ENCODE measurements at places on chromosomes 7 and 10. TPM values are rescaled to one million over a fixed set of nuclear protein-coding genes. Genes with fewer than 3 reads are reported as not detected.

DNA sequence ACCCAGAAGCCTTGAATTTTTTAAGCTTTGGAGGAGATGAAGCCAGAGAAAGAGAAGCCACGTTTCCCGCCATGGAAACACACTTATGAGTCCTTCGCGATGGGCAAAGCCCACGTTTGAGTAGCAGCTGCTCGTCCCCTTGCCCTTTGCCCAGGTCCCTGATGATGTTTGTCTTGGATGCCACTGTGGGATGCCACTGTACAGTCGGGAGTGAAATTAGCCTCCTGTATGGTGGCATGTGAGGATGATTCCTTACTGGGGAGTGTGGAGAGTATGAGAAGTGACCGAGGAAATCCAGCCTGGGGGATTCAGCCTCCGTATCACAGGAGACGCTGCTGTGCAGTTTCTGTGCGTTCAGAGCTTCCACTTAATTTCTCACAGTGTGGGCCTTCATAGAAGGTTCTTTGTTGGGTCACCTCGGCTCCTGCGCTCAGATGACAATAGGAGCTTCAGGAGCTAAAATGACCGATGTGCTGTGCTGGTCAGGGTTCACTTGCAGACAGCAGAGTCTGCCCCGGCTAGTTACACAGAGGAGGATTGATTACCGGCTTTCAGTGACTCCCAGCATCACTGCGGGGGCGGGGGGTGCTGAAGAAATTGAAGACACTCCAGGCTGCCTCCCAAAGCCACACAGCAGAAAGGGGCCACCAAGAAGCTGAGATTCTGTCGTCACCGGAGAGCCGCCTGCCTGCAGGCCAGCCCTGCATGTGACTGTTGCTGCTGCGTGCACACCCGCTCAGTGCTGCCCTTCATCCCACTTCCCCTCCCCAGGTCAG is 122.1 kb upstream of the SFMBT2 start:
- DNase-seq = no peak

Gene SPDYE8
- 0.48 TPM for total RNA-seq

Gene FFAR4
- 0.96 TPM for total RNA-seq

DNA sequence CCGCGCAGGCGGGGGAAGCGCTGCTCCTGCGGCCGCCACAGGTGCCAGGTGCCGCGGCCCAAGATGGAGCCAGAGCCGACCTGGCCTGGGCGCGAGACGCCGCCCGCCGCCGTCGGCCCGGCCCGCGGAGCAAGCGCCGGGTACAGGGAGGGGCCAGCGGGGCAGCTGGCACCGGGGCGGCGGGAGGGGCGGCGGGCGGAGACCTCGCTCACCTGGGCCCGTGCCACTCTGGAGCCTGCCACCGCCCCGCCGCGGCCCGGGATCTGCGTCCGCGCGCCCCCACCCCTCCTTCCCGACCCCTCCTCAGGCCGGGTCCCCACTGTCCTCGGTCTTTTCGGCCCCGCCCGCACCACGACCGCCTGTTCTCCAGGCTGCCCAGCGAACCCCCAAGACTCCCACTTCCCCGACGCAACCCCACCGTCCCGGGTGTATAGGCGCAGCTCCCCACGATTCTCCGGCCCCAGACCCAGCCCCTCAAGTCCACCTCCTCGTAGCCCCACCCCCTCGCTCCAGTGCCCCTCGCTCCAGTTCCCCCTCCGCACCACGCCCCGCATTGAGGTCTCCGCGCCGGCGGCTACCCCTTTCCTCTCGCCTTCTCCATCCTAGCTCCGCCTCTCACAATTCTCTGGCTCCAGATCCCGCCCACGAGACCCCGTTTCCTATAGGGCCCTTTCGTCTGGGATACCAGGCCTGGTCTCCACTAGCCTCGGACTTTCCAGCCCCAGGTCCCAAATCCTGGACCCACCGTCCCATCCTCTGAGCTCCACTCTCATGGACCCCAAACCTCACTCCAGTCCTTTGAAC is at the start of gene GPRIN2:
GPRIN2 (minus strand) TSS at position 144 of the 804 bp plus-strand sequence. CDS start 5,922 bp downstream, outside the sequence.
- DNase-seq = no peak

DNA sequence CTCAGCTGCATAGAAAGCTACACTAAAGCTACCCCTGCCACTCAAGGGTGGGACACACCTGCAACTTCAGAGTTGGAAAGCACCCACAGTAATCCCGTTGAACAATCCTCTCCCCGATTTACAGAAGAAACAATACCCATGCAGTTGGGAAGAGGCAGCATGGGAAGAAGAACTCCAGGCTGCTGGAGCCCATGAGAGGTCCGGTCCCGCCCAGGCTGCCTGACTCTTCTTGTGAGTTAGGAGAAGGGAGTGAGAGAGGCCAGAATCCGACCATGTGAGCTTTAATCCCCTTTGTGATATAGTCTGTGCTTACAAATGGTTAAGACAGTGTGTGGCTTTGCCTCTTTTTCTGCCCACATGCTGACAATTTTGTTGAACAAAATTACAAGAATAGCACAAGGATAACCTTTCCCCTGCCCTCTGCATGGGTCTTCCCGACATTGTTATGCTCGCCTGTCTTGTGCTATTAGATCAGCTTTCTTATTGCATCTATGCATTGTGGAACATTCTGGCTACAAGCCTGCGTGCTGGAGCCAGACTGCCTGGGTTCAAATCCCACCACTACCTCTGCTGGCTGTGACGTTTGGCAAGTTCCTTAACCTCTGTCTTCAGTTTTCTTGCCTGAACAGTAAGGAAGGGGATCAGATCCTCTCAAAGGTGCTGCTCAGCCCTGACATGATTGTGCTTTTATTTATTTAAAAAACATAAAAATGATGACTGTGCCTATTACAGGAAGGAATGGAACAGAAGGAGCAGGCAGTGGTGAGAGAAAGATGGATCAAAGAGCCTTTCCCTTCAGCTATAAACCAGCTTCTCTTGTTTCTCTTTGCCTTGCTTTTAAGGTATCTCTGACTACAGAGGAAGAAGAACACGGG is 56.0 kb downstream of the BPGM start:
- DNase-seq = no peak

DNA sequence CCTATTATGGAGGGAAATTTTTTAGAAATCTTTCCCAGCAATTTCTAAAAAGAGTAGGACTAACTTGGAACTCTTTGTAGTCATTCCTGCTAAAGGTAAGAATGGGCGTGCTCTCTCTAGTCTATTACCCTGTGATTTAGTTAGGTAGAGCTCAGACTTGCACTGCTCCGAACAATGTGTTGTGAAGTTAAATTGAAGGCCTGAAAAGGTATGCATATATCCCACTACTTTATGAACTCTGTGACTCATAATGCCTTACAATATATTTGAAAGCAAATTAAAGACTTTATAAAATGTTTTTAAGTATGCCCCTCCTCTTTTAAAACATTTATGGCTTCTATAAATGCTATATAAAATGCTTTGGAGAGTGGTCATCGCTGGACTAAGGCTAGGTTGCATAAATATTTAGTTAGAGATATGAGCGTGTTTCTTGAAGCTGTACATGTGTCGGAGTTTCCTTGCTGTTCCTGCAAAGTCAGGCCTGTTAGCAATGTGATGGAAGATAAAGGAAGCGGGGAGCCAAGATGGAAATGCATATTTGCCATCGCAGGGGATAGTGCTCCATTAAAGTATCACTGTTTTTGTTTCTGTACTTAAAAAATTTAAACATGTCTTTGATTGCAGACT is 761.4 kb downstream of the LRMDA start:
- DNase-seq = peak; percentile 77

- DNase-seq = peak; percentile 98
Observed at GRCh38 chr7:116354546-116355423, 144.4 kb downstream of the TES start.

DNA sequence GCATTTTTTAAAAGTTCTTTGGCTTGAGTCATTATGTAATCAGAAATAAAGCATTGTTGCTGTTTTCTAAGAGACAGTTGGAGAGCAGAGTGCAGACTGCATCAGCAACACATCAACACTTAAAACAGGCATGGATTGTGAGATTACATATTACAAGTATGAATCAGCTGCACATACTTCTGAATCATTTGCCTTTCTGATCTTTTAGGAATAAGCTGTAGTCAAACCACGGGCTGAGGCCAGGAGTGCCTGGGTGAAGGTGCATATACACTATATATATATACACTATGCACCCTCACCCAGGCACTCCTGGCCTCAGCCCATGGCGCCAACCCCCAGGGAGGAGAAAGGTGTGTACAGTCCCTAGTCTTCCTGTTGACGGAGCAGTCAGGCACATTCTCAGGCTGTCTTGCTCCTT is 52.4 kb upstream of the DLX6 start:
- peak; percentile 10 for DNase-seq

GRCh38 chr10:29681676-29682448 is 47.1 kb upstream of the SVIL start:
- DNase-seq = no peak

DNA sequence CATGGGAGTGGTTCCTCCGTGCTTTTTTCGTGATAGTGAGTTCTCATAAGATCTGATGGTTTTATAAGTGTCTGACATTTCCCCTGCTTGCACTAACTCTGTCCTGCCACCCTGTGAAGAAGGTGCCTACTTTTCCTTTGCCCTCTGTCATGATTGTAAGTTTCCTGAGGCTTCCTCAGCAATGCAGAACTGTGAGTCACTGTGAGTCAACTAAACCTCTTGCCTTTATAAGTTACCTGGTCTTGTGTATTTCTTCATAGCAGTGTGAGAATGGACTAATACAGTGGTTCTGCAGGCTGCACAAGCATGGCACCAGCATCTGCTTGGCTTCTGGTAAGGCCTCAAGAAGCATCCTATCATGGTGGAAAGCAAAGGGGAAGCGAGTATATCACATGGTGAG is 1144.6 kb downstream of the SORCS3 start:
- DNase-seq = no peak

GRCh38 chr7:155020996-155021395 is 18.1 kb upstream of the PAXIP1 start:
- no peak for DNase-seq

GRCh38 chr10:536371-536925 is 153.0 kb downstream of the DIP2C start:
- DNase-seq = no peak

- no peak for DNase-seq
Observed at GRCh38 chr10:127740596-127740995, 3.6 kb downstream of the FOXI2 start.

- peak; percentile 39 for DNase-seq
Observed at GRCh38 chr7:15341817-15342216, 220.0 kb downstream of the AGMO start.

DNA sequence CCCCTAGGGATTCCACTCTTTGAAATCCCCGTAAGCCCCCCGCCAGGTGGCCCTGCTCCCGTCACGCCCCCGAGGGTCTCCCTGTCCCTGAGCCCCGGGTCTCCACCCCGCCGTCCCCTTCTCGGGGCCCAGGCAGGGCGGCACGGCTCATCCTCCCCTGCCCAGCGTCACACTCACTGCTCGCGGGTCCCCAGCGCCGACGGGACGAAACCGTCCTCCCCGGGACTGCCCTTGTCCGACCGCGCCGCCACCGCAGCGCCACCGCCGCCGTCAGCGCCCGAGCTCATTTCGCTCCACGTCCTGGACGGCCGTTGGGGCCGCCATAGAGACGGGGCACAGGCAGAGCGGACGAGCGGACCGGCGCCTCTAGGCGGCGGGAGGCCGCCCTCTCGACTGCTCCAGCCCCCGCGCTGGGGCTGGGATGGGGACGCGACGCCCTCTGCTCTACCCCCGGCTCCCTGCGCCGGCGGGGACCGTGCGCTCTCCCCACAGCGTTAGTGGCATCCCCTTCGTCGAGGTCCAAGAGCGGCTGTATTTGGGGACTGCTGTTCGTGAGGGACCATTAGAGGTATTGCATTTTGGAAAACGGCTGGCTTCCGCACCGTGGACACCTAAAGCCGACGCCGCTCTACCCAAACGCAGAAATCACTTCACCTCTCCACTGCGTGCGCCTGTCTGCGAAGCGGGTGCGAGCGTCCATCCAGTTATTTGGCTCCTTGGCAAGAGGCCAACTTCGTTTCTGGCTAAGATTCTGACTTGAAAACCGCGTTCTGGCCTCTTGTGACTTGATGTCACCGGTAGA is at the start of gene EEF1AKMT2:
EEF1AKMT2 (minus strand) TSS at position 341 of the 802 bp plus-strand sequence; CDS start at position 287, 54 bp downstream.
- DNase-seq = peak; percentile 90

GRCh38 chr7:23467806-23468525 is 2.3 kb downstream of the IGF2BP3 start:
- DNase-seq = peak; percentile 73

DNA sequence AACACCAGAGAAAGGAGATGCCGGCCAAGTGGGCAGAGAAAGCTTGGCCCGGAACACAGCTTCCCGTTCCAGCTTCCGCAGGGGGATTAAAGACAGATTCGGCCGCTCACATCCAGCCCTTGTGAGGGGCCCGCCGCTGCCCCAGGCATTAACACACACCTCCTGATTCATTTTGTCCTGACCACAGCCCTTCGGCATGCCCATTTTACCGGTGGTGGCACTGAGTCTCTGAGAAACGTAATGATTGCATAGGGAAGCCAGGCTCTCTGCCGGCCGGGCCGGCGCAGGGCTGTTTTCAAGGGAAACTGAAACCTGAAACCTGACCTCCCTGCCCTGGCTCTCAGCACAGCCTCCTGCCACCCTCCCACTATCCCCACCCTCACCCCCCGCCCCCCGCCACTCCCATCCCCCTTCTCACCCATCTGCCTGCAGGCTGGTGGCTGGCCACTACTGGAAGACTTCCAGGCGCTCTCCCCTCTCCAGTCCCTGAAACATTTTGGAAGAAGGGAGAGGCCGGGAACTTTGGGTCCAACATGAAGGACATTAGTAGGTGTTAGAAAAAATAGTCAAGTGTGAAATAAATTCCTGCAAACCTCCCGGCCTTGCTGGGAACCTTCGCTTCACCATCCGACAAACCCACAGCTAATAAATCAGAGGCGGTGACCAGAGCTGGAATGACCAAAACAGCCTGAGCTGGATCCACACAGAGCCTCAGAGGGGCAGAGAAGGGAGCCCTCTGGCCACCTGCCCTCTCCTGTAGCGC is 83.5 kb upstream of the CUX1 start:
- peak; percentile 83 for DNase-seq
